GF-D8 (cell line): ENCODE measurements at places on chromosomes 12 and 14.

DNA sequence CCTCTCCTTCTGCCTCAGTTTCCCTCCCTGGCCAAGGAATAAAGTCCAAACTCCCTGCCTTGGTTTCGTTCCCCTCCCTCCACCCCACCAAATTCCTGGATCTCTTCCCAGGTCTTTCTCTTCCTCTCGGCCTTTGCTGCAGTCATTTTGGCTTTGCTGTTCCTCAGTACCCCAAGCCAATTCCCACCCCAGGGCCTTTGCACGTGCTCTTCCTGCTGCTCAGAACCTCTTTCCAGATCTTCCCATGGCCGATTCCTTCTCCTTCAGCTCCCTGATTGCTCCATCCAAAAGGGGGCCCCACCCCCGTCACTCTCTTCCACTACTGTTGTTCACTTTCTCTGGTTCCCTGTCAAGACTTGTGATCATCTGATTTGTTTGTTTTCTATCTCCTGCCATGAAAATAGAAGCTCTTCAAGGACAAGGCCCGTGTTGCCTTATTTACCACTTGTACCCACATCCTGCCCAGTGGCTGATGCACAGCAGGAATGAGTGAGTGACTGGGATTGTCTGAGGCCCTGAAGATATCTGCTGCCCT, 3.1 kb downstream of the HNF1A start:
- no peak for DNase-seq

DNA sequence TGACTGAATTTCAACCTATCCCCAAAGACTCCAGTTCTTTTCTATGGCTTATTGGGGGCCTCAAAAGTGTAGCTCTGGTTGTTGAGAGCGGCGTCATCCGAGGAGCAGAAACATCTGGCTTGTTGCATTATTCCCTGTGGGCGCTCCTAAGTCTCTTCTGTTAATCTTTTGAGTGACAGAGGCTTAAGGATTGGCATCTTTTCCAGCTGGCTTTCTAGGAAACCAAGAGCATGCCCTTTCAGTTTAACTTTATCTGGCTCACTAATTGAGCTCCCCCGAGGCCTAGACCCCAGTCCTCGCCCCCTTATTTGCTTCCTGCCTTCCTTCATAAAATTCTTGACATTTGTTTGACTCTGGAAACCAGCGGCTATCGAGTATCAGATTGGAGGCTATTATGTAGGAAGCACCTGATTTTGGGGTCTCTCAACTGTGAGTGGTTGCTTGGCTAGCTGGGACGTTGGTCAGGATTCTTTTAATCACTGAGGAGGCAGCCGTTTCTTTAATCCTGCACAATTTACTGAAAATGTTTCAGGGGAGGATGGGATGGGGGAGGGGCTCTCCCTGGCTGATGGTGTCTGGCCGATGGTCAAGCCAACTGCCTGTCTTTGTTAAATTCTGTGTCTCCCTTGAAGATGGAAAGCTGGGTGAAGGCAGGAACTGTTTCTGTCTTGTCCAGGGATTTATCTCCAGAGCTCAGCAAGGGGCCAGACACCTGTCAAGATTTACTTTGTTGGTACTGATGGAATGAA, 3.1 kb downstream of the SMOC1 start:
- DNase-seq = no peak

DNA sequence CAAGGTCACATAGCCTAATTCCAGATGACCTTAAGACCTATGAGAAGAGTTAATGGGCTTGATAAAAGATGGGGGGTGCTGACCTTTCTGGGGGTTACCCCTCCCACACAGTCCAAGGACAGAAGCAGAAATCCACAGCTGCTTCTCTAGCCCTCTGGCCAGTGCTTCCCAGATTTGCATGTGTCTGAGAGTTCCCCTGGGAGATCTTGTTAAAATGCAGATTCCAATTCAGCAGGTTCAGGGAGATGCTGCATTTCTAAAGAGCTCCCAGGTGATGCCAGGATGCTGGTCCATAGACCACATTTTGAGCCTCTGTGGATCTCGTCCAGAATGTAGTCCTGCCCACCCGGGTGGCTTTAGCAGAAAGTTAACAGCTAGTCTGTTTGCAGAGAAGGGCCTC, 82.1 kb downstream of the WSCD2 start:
- no peak for DNase-seq

- DNase-seq = no peak
Observed at GRCh38 chr12:94789510-94790225, 139.3 kb upstream of the TMCC3 start.

DNA sequence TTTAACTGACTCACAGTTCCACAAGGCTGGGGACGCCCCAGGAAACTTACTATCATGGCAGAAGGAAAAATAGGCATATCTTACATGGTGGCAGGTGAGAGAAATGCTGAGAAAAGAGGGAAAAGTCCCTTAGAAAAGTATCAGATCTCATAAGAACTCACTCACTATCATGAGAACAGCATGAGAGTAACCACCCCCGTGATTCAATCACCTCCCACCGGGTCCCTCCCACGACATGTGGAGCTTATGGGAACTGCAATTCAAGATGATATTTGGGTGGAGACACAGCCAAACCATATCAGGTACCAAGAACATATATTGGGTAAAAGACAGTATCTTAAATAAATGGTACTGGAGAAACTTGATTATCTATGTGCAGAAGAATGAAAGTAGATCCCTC, 100.3 kb upstream of the FAR2 start:
- no peak for DNase-seq
